NT2/D1 (cell line): ENCODE measurements at places on chromosomes 2 and 18.
A peak's percentile ranks its signal among the peaks of the same experiment; 100 is the strongest.

- DNase-seq = no peak
These were observed 430.0 kb upstream of the VWC2L start for GRCh38 chr2:213980883-213981282.

DNA sequence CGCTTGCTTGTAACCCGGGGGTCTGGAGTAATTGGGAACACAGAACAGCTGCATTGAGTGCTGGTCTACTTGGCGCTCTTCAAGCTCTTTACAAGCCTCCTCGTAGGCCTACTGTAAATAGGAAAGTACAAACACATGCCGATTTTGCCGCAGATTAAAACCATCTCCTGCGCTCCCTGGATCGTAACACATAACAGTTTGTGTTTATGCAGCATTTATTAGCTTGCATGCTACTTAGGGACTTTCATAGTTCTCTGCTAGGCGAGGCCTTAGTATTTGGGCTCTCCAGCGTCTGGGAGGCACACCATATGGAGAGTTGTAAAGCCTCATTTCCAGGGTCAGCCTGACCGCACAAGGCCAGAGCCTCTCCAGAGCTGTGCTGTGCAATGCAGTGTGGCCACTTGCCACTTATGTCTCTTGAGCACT, 84.0 kb upstream of the HAAO start:
- DNase-seq = no peak

DNA sequence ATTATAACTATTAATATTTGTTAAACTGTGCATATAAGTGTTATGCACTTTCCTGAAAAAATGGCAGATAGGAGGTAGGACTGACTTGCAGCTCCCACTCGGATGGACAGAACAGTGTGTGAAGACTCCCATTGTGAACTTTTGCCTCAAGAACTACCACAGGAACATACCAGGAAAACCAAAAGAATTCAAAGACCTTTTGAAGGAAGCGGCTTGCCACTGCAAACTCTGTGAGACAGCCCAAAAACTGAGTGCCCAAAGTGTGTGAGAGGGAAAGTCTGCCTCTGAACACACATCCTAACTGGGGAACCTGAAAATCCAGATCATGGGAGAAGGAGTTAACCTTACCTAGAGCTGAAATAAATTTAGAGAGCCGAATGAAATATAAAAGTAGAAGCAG, 171.0 kb downstream of the ZBTB7C start:
- DNase-seq = no peak

DNA sequence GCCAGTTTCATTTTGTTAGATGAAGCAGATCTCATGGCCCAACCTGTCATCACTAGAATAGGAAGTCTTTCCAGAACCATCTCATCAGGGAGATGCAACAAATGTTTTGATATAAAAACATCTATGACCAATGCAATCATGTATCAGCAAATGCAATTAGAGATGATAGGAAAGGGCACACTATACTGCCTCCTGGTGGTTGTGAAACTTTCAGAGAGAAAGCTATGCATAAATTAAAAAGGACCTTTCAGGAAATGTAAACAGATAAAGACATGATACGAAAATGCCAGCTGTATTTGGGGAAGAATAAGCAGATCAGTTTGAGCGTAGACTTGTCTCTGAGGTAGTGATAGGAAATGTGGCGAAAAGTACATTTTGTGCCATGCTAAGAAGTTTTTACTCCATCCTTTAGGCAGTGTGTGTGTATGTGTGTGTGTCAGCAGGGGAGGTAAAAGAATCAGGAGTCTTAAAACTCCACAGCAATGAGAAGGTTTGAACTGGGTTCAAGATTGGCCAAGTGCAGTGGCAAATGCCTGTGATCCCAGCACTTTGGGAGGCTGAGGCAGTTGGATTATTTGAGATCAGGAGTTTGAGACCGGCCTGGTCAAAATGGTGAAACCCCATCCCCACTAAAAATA, 479.3 kb downstream of the CPS1 start:
- DNase-seq = peak; percentile 16
